ENCODE measurements at places on chromosomes 5 and 9.
A peak's percentile ranks its signal among the peaks of the same experiment; 100 is the strongest.

- no peak for DNase-seq
These were observed 139.2 kb upstream of the SMARCA2 start for GRCh38 chr9:1875921-1876448.

DNA sequence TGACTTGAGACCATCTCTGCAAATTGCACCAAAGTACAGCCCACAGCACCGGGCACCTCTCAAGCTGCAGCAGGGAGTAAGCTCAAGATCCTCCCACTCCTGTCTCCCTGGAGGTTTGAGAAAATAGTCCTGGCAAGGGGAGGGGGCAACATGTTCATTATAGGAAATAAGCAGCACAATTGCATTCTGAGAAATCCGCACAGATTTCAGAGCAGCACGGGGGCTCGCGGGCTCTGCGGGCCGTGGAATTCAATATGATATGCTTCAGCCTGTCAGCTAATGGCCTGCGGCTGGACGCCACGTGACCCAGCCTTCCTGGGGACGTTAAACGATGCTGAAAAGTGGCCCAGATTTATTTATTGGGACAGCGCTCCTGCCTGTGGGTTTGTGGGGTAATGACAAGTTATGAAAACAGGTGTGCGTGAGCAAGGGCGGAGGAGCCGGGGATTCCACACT is 156.4 kb downstream of the DAB2IP start:
- no peak for DNase-seq

DNA sequence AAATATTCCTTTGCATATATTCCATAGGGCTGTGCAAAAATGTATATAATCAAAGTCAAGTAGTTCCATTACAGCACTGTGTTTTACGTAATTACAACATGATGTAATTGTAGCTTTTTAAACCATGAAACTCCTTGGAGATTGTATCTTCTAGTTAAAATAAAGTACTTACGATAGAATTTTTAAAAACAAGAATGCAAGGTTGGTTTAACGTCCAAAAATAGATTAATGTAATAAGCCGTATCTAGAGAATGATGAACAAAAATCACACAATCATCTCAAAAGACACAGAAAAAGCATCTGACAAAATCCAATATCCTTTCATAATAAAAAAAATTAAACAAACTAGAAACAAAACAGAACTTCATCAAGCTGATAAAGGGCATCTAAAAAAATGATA is 86.2 kb downstream of the DENND1A start:
- no peak for DNase-seq

- DNase-seq = peak; percentile 49
These were observed 7.2 kb upstream of the RNF38 start for GRCh38 chr9:36407122-36407723.

- no peak for DNase-seq
These were observed at the start of gene GOLGA2 for GRCh38 chr9:128275198-128276007. TSS of gene GOLGA2 (minus strand) at chr9:128276007. CDS start at chr9:128275976, 31 bp downstream.

GRCh38 chr9:72278959-72279358 is 86.0 kb downstream of the ZFAND5 start:
- DNase-seq = no peak

GRCh38 chr5:179166886-179167841 is 107.0 kb downstream of the ZNF354C start:
- no peak for DNase-seq

All from NCI-H187 (cell line).